ENCODE measurements at places on chromosomes 7 and 10.

GRCh38 chr10:6482737-6483357 lies 97.2 kb downstream of the PRKCQ start:
- no peak for DNase-seq

DNA sequence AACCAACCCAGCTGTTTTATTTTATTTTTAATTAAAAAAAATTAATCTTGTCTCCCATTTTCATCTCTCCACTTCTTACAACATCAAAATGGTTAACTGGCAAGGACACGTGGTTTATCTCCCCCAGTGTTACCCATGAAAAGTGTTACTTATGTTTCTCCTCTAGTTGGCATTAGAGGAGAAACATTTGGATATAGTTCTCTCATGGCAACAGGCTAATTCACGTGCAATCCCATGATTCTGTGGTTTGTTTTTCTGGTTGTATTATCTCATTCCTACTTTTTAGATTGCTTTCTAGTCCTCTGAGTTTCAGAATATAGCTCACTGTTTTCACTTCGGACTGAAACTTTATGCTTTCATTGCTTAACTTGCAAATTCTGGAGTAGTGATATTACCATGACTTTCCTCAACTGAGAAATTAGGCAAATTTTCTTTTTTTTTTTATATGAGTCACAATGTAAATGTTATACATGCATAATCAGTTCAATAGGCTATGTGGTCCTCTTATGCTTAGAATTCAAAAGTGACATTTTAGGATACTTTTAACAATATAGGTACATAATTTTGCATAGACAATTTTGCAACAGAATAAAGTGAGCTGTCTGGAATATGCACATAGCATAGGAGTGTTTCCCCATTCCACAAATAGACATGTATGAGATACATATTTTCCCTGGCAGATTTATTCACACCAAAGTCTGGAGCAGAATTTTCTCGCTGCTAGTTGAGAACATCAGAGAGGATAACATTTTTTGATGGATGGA lies 43.0 kb downstream of the LHFPL3 start:
- DNase-seq, result no peak

DNA sequence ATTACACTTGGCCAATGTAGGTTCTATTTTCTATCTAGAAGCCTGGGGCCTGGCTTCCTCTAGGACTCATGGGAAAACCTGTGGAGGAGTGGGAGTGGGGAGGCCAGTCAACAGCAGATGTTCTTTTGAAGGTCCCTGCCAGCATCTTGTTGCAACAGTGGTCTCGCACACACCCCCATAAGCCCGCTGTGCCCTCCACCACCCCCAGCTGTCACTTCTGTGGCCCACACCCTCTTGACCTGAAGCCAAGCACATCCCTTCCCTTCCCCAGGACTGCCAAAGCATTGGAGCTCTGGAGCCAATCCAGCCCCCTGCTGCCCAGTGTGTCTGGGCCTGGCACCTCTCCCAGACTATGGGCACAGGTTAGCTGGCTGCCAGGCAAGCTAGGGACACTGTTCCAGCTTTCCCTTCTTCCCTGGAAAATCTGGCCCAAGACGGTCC lies 1.9 kb upstream of the STX1A start:
- no peak for DNase-seq

DNA sequence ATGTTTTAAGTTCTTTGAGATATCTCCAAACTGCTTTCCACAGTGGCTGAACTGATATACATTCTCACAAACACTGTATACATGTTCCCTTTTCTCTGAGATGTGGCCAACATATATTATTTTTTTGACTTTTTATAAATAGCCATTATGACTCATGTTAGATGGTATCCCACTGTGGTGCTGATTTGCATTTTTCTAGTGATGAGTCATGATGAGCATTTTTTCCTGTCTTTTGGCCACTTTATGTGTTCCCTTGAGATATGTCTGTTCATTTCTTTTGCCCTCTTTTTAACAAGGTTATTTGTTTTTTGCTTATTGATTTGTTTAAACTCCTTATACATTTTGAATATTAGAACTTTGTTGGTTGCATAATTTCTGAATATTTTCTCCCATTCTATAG lies 1055.1 kb downstream of the NXPH1 start:
- DNase-seq, result no peak

GRCh38 chr10:122421054-122421625 lies 33.3 kb upstream of the ARMS2 start:
- DNase-seq, result no peak

DNA sequence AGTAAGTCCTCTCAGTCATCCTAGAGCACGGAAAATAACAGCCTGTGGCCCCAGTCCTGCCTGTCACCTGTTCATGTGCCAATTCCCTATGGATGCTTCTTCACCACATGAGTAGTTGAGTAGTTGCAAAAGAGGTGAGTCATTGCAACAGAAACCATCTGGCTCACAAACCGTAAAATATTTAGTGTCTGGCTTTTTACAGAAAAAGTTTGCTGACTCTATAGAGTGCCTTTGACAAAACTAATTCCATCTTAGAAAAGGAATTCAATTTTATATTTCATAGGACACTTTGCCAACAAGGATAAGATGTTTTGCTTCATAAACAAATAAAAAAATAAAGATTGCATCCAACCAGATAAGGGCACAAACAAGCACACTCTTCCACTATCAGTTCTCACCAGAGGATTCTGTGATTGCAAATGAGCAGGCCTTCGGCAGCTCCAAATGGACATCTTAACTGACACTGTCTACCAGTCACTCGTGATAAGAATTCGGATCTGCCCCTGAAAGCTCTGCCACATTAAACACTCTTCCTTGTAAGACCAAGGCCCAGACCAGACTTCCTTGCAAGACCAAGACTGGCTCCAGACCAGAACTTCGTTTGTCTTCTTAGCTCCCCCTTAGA lies 242.7 kb upstream of the SEMA3C start:
- no peak for DNase-seq

- no peak for DNase-seq
Observed at GRCh38 chr7:67414858-67415257, 418.2 kb downstream of the TYW1 start.

GRCh38 chr7:128841171-128841690 lies 11.0 kb downstream of the FLNC start:
- no peak for DNase-seq

- DNase-seq, result no peak
Observed at GRCh38 chr7:142383841-142384492, 126.1 kb upstream of the PRSS58 start.

- DNase-seq, result no peak
Observed at GRCh38 chr10:44923611-44924010, 12.5 kb downstream of the TMEM72 start.

DNA sequence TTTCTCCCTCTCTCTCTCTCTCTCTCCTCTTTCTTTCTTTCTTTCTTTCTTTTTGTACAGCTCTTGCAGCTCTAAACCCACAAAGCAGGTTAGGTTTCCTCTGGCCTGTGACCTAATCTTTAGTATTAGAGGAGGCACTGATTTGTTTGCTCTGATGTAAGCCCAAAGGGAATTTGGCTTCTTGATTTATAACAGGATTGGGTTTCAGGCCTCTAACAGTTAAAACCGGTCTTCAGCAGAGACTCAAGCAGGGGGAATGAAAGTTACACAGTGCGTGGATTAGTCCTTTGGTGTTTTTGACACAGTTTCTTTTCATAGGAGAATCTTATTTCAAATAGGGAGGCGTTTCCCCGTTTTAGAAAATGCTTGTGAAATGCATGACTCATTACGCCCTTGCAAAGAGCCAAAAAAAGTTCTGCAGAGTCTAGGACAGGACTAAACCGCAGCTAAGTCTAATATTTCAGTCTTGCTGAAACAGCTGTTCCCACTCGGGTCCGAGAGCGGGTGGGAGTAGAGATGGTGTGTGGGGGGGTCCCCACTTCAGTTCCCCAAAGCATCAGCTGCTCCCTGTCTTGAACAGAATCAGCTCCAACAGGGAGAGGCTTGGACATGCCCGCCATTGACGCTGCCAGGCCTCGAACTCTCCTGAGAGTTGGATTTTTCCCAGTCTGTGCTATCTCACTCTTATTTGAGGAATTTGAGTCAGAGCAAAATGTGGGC lies 296.5 kb upstream of the PITRM1 start:
- peak; percentile 18 for DNase-seq

- DNase-seq, result no peak
Observed at GRCh38 chr10:129833468-129833950, 130.6 kb downstream of the EBF3 start.

DNA sequence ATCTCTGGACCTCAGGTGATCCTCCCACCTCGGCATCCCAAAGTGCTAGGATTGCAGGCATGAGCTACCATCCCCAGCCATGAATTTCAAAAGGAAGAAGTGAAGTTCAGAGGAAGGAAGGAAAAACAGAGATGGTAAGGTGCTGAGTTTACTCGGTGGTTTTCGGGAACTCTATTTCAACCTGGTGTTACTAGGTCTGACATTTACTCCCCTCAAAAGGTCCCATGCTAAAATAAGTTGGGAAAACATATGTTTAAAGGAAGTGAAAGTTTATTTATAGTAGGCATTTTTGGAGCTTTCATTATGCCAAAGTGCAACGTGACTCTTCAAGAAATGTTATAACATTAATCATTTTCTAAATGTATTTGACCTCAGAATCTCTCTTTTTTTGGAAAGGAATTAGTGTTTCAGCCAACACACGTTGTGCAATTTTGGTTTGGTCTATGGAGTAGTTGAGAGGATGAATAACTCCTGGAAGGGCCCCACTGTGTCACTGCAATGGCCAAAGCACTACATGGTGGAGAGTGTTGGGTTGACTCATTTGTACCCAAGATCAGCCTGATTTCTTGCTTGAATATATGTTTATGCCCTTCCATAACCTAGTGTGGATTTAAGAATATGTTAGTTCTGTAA lies 114.7 kb upstream of the FAM171A1 start:
- DNase-seq, result no peak

- DNase-seq, result no peak
Observed at GRCh38 chr10:78702186-78702585, 366.6 kb upstream of the ZMIZ1 start.

DNA sequence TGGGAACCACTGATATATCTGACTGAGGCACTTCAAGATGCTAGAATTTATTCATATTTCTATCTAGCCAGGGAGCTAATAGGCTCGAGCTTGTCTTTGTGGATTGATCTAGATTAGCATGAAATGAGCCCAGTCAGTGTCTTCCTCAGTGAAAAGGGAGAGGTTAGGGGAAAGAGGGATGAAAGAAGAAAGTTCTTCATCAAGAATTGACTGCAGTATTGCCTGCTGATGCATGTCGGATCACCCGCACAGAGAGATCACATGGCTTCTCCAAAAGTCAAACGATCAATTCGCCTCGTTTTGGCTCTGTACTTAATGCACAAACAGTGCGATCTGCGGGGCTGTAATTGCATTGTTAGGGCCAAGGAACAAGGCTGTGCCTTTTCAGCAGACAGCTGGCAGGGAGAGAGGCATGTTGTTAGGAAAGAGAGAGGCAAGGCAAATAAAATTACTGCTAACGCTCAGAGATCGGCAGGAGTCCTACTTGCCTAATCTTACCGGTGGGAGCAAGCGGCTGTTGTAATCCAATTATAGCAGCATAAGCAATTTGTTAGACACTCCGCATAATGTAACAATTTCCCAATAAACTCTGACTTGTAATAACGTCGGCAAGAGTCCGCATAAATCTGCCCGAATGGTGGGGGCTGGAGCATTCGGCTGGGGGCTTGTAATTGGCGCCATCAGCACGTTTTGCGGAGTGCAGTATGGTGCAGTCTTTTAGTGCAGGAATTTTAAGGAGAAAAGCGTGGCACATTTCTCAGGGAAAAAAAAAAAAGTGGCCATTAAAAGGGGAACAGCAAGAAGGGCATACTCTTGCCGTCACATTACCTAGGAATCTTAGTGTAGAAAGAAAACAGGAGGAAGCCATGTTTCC lies 102.1 kb downstream of the POLL start:
- no peak for DNase-seq

DNA sequence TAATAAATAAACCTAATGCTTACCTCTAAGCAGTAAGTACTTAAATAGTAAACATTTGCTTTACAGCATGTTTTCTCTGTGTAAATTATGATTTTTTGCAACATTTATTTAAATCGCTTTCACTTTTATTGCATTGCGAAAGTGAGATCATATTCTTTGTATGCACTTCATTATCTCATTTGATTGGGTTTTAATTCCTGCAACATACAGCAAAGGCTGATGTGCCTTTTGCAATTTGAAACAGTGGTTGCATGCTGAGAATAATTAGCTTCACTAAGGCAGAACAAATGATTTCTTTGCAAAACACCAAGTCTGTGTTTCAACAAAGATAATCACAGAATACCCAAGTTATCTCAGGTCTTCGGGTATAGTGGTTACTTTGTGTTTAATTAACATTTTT lies 16.3 kb upstream of the THSD7A start:
- no peak for DNase-seq

DNA sequence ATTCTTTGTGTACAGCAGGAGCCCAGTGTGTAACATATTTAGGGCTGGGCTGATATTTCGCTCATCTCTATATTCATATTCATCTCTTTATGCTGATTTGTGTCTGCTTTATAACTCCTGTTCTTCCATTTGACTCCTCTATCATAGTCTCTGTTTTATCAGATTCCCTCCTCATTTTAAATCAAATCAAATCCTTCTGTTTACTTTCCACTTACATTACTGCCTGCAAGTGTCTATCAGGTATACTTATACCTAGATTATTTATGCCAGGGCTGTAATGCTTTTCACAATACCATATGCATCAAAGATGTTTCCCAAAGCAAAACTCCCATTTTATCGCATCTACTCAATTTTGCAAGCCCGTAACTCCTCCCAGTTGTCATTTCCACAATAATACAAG lies 990.7 kb downstream of the SORCS1 start:
- no peak for DNase-seq

DNA sequence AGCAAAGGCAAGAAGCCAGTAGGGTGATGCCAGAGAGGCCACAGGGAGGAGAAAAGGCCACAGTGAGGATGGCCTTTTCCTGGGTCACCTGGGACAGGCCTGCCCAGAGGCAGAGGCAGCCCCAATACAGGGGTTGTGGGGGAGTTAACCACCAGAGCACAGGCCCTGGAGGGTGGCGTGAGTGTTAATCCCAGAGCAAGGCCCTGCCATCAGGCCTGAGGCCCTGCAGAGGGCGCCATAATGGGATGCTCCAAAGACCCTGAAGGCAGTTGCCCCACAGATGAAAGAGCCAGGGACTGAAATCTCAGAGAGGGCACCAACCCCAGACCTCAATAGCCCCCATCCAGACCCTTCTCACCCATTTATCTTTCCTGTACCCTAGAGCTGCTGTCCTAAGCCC lies 23.9 kb downstream of the SLC13A4 start:
- no peak for DNase-seq

- DNase-seq, result peak; percentile 56
Observed at GRCh38 chr10:73886085-73886529, 11.8 kb upstream of the CAMK2G start.

GRCh38 chr7:101240226-101241014 lies 2.8 kb upstream of the CLDN15 start:
- no peak for DNase-seq

GRCh38 chr10:72735288-72735936 lies 43.5 kb downstream of the MCU start:
- no peak for DNase-seq

DNA sequence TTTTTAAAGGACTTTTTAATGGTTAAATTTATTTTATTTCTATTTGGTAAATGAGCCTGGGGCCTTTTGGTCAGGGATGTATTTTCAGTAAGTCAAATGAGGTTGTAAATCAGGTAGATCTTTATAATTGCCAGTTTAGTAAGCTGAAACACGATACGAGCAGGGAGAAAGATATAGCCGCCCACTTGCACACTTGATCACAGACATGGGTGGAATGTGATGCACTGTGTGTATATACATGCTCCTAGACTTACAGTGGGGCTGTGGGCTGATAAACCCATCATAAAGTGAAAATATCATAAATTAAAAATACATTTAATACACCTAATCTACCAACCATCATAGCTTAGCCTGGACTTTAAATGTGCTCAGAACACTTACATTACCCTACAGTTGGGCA lies 119.4 kb upstream of the SAMD8 start:
- DNase-seq, result no peak
